ENCODE measurements at places on chromosomes 5 and 9.

- peak; percentile 42 for DNase-seq
These were observed 1.3 kb downstream of the CD72 start for GRCh38 chr9:35616681-35617459.

- DNase-seq, result no peak
These were observed 247.4 kb downstream of the NR3C1 start for GRCh38 chr5:143156086-143156485.

GRCh38 chr5:33309536-33310345 is 131.0 kb upstream of the TARS1 start:
- no peak for DNase-seq

- no peak for DNase-seq
These were observed 40.1 kb upstream of the TLX3 start for GRCh38 chr5:171268700-171269620.

GRCh38 chr9:78671785-78672184 is 374.9 kb downstream of the PSAT1 start:
- DNase-seq, result no peak

DNA sequence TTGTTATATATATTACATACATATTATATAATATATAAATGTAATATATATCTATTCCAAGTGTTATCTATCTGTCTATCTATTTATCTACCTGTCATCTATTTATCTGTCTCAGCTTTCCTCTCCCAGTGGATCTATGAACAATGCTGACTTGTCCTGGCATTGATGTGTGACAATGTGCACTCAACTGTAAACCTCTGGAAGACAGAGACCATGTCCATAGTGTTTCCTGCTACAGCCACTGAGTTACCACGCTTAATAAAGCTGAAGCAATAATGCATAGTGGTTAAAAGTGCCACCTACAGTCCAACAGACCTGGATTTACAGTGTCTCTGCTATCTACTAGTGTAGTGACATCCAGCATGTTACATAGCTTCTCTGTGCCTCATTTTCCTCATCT is 57.2 kb upstream of the TMED7 start:
- no peak for DNase-seq

- no peak for DNase-seq
These were observed 28.5 kb downstream of the GSN start for GRCh38 chr9:121296213-121297127.

Measured in stimulated activated CD8-positive, alpha-beta memory T cell treated with anti-CD3 and anti-CD28 coated beads, Interleukin-7, amount 100 ng/mL, for 1 hour (primary cell).